ENCODE measurements at places on chromosomes 5 and 9.

DNA sequence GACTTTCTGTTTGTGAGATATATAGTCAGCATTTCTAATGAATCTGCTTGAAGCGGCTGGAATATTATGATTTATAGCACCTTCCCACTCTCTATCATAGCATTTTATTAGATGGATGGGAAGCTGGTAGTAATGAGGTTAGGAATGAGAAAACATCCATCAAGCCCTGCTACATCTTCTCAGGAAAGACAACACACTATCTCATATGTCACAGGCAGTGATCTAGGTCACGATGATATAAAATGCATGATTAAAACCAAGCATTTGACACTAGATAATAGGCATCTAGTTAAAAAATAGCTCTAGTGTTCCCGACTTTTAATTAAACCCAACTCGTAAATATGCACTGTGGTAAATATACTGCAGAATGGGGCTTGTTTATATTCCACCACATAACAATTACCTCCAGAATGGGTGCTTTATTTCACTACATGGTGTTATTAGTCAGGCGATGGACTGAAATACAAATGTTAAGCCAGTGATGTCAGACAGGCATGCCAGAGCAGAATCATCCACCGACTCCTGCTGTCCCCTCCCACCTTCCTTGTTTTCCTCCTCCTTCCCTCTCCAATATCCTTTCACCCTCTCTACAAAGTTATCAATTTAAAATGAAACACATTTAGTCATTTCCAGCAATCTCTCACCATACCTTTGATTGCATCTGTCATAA is 286.8 kb downstream of the SPATA31D1 start:
- no peak for DNase-seq

GRCh38 chr5:176863041-176863764 is 35.9 kb downstream of the HK3 start:
- no peak for DNase-seq

- DNase-seq: no peak
These were observed 11.6 kb downstream of the NAIP start for GRCh38 chr5:71013575-71013974.

- DNase-seq: no peak
These were observed 20.4 kb downstream of the ROPN1L start for GRCh38 chr5:10461904-10462555.

GRCh38 chr5:65338606-65339151 is 143.0 kb downstream of the ADAMTS6 start:
- DNase-seq: no peak

GRCh38 chr9:118836891-118837290 is 532.3 kb downstream of the BRINP1 start:
- no peak for DNase-seq

DNA sequence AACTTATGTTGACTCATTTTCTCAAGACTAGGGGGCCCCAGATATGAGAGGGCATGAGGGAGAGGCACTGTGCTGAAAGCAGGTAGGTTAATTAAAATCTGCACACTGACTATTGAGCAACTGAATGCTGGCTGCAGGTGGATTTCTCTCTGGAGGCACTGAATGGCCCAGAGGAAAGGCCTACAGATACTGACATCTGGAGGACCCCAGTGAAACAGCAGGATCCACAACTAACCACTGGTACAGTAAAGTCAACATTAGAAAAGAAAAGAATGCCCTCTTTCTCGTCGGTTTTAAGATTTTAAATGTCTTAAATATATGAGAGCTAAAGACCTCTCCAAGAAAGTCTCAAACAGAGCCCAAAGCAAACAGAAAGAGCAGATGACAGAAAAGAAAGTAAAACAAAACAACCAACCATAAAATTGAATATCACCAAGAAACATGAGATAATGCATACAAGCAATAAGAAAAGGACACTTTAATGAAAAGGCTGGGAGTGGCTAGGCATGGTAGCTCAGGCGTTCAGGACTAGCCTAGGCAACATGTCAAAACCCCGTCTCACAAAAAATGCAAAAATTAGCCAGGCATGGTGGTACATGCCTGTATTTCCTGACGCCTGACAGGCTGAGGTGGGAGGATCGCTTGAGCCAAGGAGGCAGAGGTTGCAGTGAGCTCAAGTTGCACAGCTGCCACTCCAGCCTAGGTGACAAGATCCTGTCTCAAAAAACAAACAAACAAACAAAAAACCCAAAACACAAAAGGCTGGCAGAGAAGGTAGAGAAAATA is 43.3 kb downstream of the PUM3 start:
- DNase-seq: no peak

- DNase-seq: no peak
These were observed 13.4 kb upstream of the XPA start for GRCh38 chr9:97710356-97711222.

DNA sequence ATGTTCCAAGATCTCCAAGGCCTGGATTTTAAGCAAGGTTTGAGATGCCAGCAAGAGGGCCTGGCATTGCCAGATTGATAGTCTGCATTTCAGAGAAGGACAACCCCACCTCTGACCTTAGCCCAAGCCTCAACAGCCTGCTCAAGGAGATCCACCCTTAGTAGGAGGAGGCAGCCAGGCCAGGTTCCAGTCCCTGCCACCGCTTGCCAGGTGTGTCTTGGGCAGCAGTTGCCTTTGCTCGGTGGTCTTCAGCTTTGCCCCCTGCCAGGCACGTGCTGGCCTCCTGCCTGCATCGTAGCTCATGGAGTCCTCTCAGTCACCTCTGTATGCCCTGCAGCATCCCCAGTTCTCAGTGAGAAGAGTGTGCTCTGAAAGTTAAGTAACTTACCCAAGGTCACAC is 134.2 kb downstream of the KCNIP1 start:
- DNase-seq: no peak

DNA sequence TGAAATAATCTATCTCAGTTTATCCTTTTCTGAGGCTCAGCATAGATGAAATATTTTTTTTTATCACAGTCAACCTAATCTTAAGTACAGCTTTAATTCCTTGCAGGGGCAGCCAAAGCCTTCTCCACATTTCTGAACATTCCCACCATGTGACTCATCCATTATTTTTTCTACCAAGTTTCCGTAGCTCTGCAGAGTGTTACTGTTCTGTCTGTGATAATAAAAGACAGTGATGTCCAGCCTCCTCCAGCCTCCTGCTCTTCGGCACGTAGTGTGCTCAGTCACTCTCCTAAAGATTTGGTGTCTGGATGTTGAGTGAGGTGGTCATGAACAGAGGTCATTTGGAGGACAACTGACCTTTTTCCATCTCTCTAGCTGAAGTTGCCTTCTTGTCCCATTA is 338.1 kb upstream of the ADAMTS16 start:
- DNase-seq: no peak

DNA sequence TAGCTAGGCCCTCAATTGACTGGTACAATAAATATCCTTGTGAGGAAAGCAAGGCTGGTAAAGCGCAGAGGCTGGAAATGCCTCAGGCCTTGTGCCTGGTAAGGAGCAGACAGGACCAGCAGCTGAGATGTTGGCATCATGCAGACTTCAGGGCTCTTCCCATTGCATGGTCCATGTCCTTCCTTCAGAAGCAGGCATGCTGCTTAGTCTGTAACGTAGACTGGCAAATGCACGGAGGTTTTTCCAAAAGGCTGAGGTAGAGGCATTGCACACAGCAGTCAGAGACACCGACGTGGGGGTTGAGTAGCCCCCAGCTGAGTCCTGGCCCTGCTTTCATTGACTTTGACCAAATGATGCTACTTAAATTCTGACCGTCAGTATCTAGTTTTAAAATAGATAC is 87.1 kb downstream of the ADRB2 start:
- no peak for DNase-seq

DNA sequence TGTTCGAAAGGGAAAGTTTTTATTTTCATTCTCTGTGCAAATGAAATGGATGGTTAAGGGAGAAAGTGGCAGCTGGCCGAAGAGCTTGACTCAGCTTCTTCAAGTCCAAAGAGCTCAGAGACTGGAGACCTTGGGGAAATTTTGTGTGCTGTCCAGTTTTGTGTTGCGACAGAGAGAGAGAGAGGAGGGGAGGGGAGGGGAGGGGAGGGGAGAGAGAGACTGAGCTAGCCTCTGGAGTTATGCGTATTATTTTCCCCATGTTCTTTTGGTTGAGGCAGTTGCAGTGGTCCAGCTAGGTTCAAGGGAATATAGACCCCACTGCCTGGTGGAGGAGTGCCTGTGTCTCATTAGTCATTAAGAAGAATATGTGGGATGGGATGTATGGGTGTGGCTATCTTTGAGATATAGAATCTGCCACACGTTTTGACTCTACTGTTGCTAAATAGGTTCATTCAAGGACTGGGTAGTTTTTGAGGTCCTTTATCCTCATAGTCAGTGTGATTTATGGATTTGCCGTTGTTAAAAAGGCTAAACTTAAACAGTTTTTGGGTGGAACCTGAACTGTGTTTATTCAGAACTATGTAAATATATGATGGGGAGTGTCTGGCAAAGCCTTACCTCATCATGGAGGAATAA is 69.7 kb downstream of the ARHGAP26 start:
- no peak for DNase-seq

DNA sequence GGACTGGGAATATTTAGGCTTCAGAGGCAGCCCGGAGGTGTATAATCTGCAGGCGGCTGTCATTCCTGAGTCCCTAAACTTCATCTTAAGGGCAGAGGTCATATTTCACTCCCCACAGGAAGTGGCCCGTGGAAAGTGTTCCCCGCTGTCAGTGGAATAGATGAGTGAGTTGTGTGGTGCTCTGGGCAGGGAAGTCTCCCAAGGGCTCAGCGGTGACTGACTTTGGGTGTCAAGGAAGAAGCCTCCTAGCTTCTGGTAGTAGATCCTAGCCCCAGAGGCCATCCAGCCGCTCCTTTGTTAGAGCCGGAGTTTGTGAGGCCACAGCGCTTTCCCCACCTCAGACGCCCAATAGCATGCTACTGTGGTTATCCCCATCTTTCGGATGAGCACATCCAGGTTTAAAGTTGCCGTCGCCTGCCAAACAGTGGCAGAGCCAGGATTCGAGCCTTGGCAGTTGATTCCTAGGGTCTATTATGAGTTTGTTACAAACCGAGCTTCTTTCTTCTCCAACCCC is 38.9 kb upstream of the TIFAB start:
- DNase-seq: no peak

- no peak for DNase-seq
These were observed 1.6 kb downstream of the LMX1B start for GRCh38 chr9:126615245-126615790.

- no peak for DNase-seq
These were observed 1.9 kb upstream of the GPR107 start for GRCh38 chr9:130051855-130052254.

DNA sequence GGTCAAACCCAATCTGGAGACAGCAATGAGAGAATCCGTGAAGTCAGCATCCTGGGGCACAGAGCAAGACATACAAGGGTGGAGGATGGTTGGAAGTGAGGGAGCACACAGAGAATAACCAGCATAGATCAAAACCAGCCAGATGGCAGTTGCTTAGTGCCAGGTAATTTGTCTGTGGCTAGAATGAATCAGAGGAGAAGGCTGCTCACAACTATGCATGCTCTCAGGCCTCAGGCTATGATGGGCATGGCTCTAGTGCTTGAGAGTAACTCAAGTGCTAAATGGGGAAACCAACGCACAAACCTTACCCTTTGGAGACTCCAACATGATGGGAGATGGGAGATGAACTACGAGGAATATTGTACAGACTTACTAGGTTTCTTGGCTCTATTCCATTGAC is 160.8 kb downstream of the DMRT2 start:
- no peak for DNase-seq

DNA sequence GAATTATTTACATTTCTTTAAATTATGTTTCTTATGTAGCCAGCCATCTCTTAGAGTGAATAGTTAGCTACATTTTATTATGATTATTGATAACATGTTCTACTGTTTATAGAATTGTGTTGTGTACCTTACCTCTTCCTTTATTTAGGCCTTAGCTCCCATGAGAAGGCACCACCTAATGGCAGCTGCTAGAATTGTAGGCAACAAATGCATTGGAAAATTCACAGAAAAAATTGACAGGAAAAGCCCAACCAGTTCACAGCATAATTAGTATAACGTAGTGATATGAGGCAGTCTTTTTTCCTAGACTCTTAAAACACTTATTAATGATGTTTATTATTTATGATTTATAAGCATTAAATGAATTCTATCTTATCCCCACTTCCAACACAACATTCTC is 175.8 kb downstream of the WDR70 start:
- no peak for DNase-seq

GRCh38 chr5:159098603-159099436 is 896 bp downstream of the EBF1 start:
- no peak for DNase-seq

GRCh38 chr5:161799316-161799715 is 48.6 kb upstream of the GABRA1 start:
- no peak for DNase-seq

DNA sequence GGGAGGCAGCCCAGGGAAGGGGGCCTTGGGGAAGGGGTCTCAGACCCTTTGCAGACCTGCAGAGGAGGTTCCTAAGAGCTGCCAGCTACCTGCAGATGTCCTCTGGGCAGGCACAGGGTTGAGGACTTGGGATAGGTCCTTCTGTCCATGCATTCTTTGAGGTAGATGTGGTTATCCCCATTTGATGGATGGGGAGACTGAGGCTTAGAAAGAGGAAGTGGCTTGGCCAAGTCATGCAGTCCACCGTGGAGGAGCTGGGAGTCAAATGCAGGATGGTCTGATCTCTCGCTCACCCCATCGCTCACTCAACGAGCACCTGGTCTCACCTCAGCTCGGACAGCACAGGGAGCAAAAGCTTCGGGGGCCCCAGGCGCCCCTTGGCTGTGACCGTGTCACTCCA is 20.2 kb downstream of the ADAMTSL2 start:
- DNase-seq: no peak

DNA sequence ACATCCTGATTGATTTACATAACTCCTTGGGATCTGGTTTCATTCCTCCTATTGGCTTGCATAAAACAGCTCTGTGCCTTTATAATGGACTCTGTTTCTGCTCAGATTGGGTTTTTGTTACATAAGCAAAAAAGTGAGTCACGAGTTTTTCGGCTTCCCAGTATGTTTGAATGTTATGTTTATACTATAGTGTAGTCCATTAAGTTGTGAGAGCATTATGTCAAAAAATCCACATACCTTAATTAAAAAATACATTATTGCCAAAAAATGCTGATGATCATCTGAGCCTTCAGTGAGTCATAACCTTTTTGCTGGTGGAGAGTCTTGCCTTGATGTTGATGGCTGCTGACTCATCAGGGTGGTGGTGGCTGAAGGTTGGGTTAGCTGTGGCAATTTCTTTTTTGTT is 144.6 kb downstream of the CCDC171 start:
- DNase-seq: no peak

DNA sequence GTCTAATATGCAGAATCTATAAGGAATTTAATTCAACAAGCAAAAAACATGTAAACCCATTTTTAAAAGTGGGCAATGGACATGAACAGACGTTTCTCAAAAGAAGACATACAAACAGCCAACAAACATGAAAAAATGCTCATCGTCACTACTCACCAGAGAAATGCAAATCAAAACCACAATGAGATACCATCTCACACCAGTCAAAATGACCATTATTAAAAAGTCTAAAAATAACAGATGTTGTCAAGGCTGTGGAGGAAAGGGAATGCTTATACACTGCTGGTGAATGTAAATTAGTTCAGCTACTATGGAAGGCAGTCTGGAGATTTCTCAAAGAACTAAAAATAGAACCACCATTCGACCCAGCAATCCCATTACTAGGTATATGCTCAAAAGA is 3.1 kb upstream of the KLHL3 start:
- no peak for DNase-seq
